ENCODE measurements at places on chromosomes 3 and 15.

GRCh38 chr3:73516631-73517030 is 108.1 kb downstream of the PDZRN3 start:
- peak; percentile 7 for DNase-seq

GRCh38 chr3:88084097-88084501 is 25.0 kb downstream of the ZNF654 start:
- no peak for DNase-seq

DNA sequence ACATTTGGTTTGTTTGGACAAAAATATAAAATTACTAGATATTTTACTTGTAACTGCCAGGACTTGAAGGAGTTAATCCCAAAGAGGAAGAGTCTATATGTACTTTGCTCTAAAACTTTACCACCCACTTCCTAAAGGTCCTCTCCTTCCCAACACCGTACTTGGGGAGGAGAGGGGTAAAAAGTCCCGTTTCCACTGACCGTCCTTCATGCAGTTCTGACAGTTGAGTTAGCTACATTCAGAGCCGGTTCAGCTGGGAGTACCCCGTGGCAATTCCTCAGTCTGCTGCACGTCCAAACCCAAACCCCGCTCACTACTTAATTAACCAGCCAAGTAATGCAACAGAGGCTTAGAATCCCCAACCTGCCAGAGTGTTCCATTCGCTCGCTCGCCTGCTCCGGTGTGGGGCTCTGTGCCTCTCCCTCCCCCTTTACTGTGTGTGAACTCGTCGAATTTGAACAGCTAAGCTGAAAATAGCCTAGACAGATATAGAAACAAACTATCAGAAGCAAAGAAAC is 519.7 kb downstream of the FOXP1 start:
- DNase-seq: no peak

- DNase-seq: no peak
Measured at GRCh38 chr15:85430406-85431204, 50.2 kb downstream of the AKAP13 start.

GRCh38 chr3:101932326-101933068 is 83.2 kb downstream of the NFKBIZ start:
- DNase-seq: no peak

- peak; percentile 78 for DNase-seq
Measured at GRCh38 chr3:139534455-139534812, 5.1 kb downstream of the RBP1 start.

GRCh38 chr3:121418182-121418581 is 127.6 kb downstream of the POLQ start:
- no peak for DNase-seq

DNA sequence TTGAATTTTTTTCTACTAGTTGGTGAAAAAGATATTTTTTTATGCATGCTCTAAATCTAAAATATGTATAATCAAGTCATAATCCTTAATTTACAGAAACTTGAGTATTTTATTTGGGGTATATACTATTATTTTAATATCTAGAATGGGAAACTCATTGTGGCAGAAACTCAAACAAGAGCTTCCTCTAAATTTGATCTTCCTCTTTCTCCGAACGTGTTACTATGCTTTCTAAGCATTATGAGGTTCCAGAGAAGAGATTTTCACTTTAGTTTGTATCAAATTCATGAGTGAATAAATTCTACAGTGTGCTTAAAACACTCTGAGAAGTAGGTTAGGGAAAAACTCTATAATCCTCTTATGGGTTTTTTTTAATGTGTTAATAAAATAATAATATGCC is 173.1 kb downstream of the POTEB3 start:
- DNase-seq: no peak

GRCh38 chr3:128679338-128679737 is 28.7 kb upstream of the RPN1 start:
- no peak for DNase-seq

- DNase-seq: peak; percentile 30
Measured at GRCh38 chr15:92082006-92082843, 228.7 kb downstream of the SLCO3A1 start.

- no peak for DNase-seq
Measured at GRCh38 chr3:194879126-194879877, 193.6 kb downstream of the FAM43A start.

GRCh38 chr15:48473667-48474066 is 142.4 kb downstream of the DUT start:
- no peak for DNase-seq

DNA sequence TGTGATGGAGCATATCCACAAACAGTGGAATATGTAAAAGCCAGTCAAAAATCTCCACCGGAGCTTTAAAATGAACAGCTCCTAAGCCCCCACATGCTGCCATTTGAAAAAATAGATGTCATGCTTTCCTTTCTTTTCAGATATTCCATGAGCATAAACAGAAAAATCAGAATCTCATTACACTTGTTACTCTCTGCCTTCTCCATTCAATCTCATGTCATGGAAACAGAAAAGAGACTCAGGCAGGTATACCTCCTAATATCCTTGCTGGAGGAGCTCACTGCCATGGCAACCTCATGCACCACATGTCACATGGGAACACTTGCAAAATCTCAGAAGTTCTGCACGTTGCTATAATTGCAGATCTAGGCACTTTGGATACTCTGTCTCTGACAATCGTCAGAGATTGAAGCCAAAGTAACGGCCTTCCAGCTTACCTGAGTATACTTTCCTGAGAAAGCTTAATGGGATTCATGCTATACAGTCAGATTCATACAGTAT is 317.0 kb upstream of the ADAMTS9 start:
- DNase-seq: no peak

- no peak for DNase-seq
Measured at GRCh38 chr3:37183976-37184375, 9.6 kb upstream of the LRRFIP2 start.

DNA sequence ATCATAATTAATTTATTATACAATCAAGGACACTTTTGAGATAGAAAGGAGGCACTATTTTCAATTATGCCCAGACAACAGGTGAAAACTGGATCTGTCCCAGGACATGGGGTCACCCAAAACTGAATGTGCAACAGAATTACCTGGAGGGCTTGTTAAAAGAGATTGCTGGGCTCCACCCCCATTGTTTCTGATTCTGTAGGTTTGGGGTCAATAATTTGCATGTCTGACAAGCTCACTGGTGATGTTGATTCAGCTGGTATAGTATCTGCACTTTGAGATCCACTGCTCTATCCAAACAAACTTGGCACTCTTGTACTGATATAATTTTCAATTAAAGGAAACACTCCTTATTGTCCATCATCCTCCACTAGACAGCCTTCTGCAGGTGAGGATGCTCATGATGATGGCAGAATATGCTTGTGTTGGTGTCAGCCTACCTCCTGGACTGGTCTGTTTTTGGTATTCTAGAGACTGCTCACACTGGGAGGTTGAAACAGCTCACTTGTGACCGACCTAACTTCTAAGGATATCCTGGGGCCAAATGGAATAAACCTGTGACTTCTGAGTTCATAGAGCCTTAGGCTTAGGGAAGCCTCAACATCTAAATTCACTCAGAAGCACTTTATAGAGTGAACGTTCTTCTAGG is 2.2 kb downstream of the P2RY14 start:
- DNase-seq: no peak

- DNase-seq: no peak
Measured at GRCh38 chr3:177340243-177340830, 143.1 kb upstream of the TBL1XR1 start.

- no peak for DNase-seq
Measured at GRCh38 chr3:86388820-86389219, 602.1 kb downstream of the VGLL3 start.

- DNase-seq: no peak
Measured at GRCh38 chr15:67224889-67225288, 29.6 kb downstream of the AAGAB start.

DNA sequence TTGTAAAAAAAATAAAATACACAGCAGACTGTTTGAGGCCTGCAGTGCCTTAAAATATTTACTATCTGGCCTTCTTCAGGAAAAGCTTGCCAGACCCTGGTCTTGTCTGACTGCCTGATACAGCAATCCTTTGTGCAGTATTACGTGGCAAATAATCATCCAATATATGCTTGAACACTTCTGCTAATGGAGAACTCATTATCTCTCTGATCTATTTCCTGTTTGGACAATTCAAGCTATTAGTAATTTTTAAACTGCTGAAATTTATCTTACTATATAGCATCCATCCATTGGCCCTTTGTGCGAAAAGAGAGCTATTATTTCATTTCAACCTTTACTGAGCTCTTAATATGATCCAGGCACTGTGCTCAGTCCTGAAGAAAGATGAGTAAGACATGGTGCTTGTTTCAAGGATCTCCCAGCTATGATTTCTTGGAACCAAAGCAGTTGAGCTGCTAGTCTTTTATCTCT is 15.9 kb downstream of the ATG7 start:
- DNase-seq: no peak

Measured in NCI-H345 (cell line).